ENCODE measurements at places on chromosomes 1 and 21.

GRCh38 chr1:221735999-221736398 is 5.9 kb downstream of the DUSP10 start:
- no peak for DNase-seq

- DNase-seq: no peak
Observed at GRCh38 chr21:33067457-33067856, 2.5 kb upstream of the OLIG1 start.

- DNase-seq: no peak
Observed at GRCh38 chr1:231629132-231629531, 2.5 kb downstream of the DISC1 start.

- no peak for DNase-seq
Observed at GRCh38 chr1:233613252-233614172, at the start of gene KCNK1. Gene KCNK1 (plus strand): TSS chr1:233614106. CDS start chr1:233614172, 66 bp downstream.

GRCh38 chr1:207978441-207978840 is 67.5 kb upstream of the CD34 start:
- DNase-seq: no peak

GRCh38 chr1:182173808-182174512 is 112.4 kb upstream of the ZNF648 start:
- DNase-seq: no peak

- DNase-seq: no peak
Observed at GRCh38 chr1:182141040-182141439, 79.5 kb upstream of the ZNF648 start.

DNA sequence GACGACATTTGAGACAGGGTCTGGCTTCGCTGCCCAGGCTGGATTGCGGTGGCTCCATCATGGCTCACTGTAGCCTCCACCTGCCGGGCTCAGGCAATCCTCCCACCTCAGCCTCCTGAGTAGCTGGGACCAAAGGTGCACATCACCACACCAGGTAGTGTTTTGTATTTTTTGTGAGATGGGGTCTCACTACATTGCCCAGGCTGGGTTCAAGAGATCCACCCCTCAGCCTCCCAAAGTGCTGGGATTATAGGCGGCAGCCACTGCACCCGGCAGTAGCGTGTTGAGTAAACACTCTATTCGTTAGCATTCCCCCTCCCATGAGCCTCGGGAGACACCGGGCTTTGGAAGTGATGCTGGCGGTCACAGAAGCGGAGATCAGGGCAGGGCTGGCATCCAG is 6.8 kb upstream of the C1QTNF12 start:
- DNase-seq: no peak

DNA sequence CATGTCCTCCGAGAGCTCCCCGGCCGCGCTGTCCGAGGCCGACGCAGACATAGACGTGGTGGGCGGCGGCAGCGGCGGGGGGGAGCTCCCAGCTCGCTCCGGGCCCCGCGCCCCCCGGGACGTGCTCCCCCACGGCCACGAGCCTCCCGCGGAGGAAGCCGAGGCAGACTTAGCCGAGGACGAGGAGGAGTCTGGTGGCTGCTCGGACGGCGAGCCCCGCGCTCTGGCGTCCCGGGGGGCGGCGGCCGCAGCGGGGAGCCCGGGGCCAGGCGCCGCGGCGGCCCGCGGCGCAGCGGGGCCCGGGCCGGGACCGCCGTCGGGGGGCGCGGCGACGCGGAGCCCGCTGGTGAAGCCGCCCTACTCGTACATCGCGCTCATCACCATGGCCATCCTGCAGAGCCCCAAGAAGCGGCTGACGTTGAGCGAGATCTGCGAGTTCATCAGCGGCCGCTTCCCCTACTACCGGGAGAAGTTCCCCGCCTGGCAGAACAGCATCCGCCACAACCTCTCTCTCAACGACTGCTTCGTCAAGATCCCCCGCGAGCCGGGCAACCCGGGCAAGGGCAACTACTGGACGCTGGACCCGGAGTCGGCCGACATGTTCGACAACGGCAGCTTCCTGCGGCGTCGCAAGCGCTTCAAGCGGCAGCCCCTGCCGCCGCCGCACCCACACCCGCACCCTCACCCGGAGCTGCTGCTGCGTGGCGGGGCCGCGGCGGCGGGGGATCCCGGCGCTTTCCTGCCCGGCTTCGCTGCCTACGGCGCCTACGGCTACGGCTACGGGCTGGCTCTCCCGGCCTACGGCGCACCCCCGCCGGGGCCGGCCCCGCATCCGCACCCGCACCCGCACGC is 547 bp downstream of the FOXD2 start:
- no peak for DNase-seq

DNA sequence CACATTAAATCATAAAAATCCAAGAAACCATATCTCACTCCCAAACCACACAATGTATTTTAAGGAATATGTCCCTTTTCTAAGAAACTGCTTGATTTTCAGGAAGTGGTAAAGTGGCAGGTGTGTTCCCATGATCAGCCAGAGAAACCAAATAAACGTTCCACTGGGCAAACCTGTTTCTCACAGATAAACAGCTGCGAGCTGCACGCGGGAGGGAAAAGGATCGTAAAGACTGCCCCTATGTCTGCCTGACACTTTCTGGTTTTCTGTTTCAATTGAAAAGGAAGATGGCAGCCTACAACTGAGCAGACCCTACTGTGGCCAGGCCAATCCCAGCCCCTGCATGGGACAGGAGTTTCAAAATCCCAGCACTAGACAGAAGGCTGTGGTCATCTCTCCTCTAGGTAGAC is 36.6 kb downstream of the HIVEP3 start:
- no peak for DNase-seq

- DNase-seq: no peak
Observed at GRCh38 chr21:37552496-37553029, 186.0 kb downstream of the DYRK1A start.

DNA sequence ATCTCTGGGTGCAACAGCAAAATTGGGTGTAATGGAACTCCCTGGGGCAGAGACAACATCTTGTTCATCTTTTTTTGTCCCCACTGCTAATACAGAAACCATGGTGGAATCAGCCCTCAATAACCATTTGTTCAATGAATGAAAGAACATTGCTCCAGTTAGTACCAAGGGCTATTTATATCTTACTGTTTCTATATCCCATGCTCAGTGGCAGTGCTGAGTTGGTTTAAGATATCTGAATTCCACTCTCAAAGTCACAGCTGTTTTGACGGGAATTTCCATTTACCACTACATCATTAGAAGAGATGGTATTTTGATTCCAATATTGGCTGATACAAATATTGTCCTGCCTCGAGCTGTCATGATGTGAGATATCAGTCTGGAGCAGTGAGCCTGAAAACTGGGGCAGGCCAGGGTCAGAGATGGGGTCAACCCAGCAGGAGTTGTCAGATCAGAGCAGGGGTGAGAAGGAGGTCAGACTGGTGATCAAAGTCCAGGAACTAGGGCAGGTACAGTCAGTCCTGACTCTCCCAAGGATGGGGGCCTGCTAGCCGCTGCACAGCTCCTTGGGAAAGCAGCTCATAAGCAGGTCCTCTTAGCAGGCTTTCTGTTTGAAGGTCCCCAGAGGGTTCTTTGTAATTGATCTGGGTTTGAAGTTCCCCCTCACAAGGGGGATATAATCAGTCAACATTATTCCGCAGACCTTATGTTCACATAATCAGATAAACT is 5.8 kb upstream of the PHC2 start:
- DNase-seq: no peak

DNA sequence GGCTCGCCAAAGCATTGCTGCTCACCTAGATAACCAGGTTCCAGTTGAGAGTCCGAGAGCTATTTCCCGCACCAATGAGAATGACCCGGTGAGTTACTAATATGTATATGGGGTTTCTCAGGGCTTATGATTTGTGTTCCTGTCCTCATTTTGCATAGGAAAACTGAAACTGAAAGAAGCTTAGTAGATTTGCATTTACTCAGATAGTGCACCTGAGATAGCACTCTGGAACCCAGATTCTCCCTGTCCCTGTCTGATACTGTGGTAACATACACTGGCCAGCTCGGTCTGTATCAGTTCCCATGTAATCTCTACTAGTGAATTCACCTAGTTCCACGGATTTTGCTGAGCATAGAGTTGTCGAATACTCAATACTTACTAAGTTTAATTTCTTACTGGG is 28.1 kb downstream of the DAP3 start:
- no peak for DNase-seq

DNA sequence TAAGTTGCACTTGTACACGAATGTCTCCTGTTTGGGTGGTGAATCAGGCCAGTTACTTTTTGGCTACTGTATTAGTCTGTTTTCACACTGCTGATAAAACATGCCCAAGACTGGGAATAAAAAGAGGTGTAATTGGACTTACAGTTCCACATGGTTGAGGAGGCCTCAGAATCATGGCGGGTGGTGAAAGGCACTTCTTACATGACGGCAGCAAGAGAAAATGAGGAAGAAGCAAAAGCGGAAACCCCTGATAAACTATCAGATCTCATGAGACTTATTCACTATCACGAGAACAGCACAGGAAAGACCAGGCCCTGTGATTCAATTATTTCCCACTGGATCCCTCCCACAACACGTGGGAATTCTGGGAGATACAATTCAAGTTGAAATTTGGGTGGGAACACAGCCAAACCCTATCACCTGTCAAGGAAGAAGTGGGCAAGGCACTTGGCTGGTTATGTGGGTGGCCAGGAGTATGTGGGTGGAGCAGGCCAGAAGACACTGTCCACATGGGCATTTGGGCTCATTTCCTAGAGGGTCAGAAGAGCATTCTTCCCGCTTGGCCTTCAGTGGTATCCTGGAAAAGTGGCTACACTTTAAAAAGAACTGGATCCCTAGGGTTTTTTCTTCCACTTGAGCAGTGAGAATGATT is 228.8 kb downstream of the HHAT start:
- DNase-seq: no peak
